H9 (cell line): ENCODE measurements at places on chromosomes 16 and 17.

- no peak for DNase-seq
Observed at GRCh38 chr16:78879011-78879410, 721.5 kb downstream of the MAF start.

- peak; percentile 32 for DNase-seq
Observed at GRCh38 chr17:81651692-81652091, 4.7 kb downstream of the PDE6G start.

GRCh38 chr17:64651889-64652288 is 10.2 kb downstream of the SMURF2 start:
- no peak for DNase-seq

DNA sequence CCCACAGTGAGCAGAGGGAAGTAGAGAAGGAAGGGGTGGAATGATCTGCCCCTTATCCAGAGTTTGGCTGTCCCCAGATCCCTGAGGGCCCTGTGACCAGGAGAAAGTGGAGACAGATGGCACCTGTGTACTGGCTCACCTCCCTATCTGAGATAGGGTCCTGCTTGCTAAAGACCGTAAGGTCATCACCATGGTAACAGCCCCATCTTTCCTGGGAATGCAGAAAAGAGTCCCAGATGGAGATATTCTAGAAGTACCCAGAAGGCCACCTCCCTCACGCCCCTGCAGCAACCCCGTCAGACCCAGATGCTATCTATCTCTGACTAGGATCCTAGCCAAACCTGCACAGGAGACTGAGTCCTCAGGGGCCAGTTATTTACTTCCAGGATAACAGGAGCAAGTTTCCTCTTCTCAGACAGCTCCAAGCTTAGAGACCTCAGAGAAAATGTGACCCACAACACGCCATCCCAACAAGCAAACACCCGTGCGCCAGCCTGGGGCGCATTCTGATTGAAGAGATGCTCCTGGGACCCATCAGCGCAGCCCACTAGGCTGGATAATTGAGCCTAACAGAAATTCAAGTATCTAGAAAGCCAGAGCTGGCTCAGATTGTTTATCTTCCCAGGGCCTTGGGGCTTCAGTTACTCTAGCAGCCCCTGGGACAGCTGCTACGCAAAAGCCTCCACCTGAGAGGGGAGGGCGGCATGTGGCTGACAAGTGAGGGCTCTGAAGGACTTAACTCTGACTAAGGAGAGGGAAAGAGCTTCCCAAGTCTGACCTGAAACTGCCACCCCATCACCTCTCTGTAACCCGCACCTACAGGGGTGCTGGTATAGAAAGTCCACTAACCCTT is 1.9 kb downstream of the ORMDL3 start:
- no peak for DNase-seq

GRCh38 chr16:66619534-66620428 is 15.3 kb downstream of the CMTM3 start:
- DNase-seq, result no peak

DNA sequence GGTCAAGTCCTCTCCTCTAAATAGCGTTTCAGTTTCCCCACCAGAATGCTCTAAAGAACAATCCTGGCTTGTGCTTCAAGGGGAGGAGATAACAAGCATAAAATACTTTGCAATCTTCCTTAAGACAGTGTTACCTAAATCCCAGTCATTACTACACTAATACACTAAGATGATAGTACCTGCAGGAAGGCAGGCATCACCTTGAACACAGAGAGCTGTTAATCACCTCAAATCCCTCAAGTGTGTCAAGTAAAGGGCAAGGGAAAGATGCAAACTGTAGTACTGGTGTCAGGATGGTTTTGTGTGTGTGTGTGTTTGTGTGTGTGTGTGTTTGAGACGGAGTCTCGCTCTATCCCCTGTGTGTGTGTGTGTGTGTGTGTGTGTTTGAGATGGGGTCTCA is 36.8 kb downstream of the NACA2 start:
- DNase-seq, result no peak

DNA sequence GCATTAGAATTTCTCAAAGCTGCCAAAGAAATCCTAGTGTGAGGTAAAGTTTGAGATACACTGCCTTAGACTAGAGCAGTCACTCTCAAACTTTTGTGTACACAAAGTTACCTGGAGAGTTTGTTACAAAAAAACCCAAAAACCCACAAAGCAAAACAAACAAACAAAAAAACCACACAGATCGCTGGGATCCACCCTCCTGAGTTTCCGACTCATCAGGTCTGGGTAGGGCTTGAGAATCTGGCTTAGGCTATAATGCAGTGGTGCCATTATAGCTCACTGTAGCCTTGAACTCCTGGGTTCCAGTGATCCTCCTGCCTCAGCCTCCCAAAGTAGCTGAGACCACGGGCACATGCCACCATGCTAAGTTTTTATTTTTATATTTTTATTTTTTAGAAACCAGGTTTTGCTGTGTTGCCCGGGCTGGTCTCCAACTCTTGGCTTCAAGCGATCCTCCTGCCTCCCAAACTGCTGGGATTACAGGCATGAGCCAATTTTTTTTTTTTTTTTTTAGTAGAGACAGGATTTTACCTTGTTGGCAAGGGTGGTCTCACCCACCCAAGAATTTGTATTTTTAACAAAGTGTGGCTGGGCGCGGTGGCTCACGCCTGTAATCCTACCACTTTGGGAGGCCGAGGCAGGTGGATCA is 22.3 kb upstream of the SMG1 start:
- no peak for DNase-seq

DNA sequence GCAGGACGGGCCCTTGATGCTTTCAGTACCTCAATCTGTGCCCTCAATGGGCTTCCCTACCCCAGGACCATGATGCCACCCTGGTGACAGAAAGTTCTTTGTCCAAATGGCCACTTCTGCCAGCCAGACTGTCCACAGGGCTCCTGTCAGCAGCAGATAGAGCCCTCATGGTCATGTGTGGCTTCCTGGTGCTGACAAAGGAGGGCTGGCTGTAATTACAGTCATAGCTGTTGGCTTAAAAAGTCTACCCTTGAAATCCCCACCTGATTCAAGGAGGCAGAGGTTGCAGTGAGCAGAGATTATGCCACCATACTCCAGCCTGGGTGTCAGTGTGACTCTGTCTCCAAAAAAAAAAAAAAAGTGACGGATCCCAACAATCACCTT is 3.3 kb downstream of the TRPV2 start:
- no peak for DNase-seq

DNA sequence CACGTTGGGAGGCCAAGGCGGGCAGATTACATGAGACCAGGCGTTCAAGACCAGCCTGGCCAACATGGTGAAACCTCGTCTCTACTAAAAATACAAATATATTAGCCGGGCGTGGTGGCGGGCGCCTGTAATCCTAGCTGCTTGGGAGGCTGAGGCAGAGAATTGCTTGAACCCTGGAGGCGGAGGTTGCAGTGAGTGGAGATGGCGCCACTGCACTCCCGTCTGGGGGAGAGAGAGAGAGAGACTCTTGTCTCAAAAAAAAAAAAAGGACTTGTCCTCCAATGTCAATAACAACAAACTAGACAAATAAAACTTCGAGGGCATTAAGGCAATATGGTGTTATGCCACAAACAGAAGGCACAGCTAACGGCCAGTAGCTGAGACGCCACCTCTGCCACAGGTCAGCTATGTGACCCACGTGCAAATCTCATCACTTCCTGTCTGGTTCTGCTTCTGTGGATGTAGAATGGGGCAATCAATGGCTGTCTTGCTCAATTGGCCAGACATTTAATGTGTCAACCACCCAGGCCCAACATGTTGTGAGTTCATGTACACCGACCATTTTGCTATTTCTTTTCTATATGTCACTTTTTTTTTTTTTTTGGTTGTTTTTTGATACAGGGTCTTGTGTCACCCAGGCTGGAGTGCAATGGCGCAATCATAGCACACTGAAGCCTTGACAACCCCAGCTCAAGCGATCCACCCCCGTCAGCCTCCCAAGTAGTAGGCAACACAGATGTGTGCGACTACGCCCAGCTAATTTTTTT is 834 bp upstream of the TXNDC11 start:
- DNase-seq, result no peak

GRCh38 chr16:22007509-22008214 is at the start of gene MOSMO:
Gene MOSMO, plus strand, starts transcription at chr16:22008111. Its CDS starts 191 bp downstream, at chr16:22008302.
- DNase-seq, result peak; percentile 69

DNA sequence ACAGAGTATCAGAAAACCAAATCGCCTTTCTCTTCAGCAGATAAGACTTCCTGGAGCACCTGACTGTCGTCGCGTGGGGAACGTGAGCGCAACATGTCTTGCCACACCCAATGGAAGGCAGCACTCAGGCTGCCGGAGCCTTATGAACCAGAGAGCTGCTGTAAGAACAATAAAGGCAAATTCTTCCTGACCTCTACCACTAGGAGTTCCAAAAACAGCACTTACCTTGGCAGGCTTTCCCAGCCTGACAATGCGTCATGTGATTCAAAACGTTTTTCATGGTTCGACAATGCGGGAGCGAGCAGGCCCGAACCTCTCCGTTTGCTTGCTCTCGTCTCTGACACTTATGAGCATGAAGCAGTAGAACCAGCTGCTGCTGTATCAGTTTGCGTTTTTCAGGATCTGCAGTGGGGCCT is 75.8 kb upstream of the TRAP1 start:
- no peak for DNase-seq

DNA sequence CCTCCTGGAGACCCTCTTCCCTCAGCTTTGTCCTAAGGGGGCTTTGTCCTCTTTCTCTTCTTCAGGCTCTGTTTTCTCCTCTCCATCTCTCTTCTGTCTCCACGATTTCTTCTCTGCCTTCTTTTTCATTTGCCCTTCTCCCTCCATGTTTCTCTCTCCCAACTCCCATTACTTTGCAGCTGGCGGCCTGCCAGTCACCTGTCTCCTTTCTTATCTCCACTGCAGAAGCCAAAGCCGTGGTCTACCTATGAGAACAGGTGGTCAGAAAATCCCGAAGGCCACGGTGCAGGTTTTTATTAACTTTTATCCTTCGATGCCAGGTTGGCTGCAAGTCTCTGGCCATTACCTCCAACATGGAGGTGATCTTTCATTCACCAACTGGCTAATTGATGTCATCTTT is 45.1 kb downstream of the FZD2 start:
- no peak for DNase-seq

- no peak for DNase-seq
Observed at GRCh38 chr16:57630931-57631845, 2.8 kb downstream of the ADGRG1 start.

DNA sequence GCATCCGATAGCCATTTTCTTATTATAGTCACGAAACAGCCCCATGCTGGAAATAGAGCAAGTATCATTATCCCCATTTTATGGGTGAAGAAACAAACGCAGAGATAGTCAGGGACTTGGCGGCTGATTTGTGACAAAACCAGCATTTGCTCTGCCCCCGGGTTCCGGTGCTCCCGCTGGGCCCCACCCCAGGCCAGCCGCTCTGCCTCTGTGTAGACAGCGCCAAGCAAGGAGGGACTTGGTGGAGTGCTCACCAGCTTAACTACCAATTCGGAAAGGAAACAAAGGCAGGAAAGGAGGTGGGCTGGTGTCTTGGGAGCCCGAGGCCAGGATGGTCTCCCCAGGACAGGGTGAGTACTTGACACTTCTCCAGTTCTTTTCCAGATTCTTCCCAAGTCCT is 10.0 kb downstream of the SRL start:
- DNase-seq, result no peak

DNA sequence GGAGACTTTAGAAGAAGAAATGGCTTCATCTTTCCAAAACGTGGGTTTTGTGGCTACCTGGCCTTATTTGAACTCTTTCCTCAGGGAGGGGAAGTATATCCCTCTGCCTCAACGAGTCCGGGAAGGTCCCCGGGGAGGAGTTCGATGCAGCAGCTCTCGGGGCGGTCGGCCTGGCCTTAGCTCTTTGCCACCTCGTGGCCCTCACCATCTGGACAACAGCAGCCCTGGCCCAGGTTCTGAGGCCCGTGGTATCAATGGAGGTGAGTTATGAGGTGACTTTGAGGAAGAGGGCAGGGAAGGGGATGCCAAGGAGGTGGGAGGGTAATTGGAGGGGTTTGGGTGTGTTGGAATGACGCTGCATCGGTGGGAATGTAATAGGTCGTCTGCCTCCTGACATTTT is 7.7 kb downstream of the ATXN2L start:
- DNase-seq, result no peak

DNA sequence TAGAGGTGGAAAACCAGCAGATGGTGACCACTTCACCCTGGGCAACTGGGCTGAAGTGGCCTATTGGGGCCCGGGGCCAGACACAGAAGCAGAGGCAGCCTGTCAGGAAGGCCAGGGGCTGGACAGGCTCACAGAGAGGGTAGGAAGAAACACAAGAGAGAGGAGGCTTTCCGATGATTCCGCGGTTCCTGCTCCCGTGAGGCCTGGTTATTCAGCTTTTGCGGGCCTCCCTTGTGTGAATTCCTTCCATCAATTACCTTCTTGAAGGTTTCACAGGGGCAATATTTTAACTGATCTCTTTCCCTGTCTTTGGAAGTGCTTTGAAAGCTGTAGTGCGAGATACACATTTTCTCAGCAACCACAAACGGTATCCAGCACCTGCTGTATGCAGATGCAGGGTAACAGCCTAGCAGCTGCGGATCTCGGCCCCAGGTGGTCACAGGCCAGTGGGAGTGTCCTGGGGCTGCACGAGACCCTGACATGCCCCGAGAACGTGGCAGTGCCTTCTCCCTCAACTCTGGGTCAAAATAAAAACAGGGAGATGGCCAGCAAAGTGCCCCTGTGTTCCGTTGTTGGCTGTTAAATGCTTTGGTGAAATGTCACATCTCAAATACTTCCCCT is 11.6 kb upstream of the CMIP start:
- DNase-seq, result peak; percentile 59

- DNase-seq, result no peak
Observed at GRCh38 chr17:73783945-73784603, 139.8 kb upstream of the SDK2 start.

GRCh38 chr17:57326764-57327163 is 70.4 kb downstream of the MSI2 start:
- DNase-seq, result no peak

GRCh38 chr17:40076591-40076990 is 13.8 kb downstream of the THRA start:
- DNase-seq, result no peak

DNA sequence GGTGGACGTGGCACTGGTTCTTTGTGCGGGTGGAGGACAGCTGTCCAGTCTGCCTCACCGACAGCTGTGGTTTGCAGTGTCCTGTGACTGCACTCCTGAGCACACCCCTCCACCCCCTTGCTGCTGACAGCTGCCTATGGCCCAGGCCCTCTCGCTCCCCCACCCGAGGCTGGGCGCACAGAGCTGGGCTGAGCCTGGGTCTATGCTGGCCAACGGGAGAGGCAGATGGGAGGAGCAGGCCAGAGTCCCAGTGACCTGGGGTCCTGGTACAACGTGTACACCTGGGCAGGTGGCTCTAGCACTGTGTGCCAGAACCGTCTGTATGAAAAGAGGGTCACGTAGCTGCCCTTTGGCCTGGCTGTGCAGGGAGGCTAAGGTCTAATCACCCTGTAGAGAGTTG is 30.5 kb downstream of the BAIAP2 start:
- no peak for DNase-seq

GRCh38 chr16:67965668-67966548 is 2.5 kb downstream of the SLC12A4 start:
- DNase-seq, result no peak

DNA sequence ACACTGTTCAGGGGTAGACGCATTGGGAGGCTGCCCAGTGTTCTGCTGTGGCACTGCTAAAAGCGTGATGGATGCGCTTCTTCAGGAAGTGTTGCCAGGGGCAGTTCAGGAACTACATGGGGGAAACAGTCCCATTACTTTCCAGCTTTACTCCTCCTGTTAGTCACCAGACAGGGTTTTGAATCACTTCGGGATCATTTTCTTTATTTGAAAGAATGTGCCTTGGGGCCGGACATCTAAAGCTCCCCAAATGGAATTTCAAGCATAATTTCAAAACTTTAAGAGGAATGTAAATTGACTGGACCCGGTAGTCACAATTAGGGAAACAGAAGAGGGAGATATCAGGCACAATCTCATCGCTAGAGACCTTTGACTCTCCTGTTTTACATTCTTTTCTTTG is 1.3 kb upstream of the KRTAP2-1 start:
- DNase-seq, result no peak

- no peak for DNase-seq
Observed at GRCh38 chr16:8937803-8938202, 25.9 kb downstream of the USP7 start.
